ENCODE measurements at places on chromosomes 11 and 22.

- no peak for DNase-seq
Observed at GRCh38 chr22:44979154-44979553, 30.7 kb downstream of the PHF21B start.

DNA sequence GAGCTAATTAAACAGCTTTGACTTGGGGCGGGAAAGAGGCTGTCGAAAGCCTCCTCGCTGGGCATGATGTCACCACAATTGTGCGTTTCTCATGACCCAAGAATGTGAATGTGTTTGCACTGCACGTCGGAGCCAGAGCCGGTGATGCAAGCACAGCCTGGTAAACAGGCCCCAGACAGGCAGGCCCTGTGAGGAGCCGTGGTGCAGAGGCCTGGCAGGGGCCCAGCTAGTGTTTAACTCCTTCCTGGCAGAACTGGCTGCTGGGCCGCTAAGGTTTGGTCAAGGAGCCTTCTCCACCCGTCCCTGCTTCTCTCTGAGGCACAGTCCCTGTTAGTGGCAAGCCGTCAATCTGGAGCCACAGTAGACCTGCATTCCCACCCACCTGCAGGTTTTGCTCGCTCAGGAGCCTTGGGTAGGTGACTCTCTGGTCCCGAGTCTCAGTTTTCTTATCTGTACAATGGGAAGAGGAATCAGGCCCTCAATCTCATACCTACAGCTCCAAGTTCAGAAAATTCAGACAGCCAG lies 25.4 kb upstream of the SMTN start:
- no peak for DNase-seq

- no peak for DNase-seq
Observed at GRCh38 chr11:86040919-86041850, 27.7 kb downstream of the PICALM start.

DNA sequence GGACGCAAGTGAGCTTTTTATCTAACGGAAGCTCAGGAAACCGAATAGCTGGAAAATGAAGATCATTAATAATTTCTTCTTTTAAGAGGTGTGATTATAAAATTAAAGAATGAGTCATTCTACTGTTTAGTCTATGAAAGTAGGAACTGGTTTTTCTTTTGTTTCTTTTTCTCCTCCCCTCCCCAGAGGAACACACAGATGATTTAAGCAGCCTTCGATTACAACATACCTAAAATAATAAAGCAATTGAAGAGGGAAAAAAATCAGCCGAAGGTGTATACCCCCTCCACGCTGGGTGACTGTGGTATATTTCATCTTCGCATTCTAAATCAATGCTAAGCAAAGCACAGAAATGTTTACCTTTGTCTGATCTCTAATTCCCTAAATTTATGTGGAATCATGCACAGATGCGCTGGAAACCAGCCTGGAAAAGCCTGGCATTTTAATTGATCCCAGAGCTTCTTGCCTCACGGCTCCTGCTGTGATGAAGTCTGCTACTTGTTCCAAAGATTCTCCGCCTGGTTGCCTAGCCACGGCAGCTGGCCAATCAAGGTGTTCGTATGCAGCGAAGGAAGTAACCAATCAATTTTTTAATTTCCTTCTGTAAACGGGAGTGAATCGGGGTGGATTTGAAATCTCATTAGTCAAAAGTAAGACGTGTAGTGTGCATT lies 133.9 kb downstream of the FANCF start:
- DNase-seq = no peak

DNA sequence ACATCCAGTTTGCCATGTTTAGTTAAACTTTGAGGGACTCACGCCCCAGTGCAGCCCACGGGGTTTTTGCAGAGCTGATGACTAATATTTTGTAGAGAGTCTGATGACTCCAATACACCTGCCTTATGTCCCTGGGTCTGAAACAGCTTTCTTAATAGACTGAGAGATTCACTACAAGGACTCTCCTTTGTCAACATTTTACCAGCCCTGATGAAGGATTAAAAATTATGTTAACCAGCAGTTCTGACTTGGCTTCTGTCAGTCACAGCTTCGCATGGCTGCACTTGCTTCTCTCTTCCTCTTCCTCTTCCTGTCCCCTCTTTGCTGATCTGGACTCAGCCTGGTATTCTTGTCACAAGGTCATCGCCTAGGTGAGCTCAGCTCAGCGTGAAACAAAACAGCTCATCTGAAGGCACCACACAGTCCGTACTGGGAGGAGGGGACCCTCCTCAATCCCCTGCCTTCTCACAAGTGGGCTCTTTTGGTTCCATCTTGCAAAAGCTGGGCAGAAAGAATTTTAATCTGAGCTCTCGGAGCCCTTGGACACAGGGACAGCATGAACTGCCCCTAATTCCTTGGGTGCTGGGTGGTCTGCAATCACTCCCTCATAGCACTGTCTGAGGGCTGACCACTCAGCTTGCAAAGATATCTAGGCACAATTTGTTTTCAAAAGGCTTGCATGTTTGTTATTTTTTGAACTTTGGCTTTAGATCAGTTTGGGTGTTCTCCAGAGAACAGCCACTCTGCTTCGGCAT lies 38.1 kb upstream of the POU2AF1 start:
- no peak for DNase-seq

- DNase-seq = no peak
Observed at GRCh38 chr22:36215981-36216380, 14.4 kb upstream of the APOL4 start.

GRCh38 chr11:89667001-89667400 lies 43.1 kb upstream of the TRIM77 start:
- DNase-seq = no peak

DNA sequence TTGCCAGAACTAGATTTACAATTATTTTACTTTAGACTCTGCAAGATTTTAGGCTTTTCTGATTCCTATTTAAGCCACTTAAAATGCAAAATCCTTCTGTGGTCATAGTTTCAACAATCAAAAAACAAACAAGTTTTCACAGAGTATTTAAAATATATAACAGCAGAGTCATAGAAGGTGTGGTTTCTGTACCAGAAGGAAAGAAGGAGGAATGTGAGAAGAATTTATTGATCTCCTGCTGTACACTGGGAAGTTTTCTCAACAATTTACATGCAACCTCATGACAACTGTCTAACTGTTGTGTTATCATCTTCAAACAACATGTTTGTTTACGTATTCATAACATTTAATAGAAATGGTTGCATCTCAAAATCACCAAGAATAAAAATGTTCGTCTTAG lies 102.3 kb upstream of the CEP126 start:
- DNase-seq = no peak

DNA sequence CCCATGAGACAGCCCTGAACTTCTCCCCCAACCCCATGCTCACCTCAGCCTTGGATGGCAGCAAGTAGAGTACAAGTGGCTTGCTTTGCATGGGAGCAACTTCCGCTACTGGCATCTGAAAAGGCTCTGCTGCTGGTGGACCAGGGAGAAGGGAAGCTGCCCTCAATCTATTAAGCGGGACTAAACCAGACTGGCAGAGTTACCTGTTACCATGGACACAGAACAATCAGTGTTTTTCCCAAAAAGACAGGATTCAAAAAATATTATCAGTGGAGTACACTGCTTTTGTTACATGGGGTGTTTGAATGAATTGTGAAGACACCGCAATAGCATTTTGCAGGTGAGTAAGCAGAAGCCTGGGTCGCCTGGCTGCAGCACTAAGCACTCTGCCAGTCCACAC lies 631.4 kb upstream of the B3GAT1 start:
- no peak for DNase-seq

DNA sequence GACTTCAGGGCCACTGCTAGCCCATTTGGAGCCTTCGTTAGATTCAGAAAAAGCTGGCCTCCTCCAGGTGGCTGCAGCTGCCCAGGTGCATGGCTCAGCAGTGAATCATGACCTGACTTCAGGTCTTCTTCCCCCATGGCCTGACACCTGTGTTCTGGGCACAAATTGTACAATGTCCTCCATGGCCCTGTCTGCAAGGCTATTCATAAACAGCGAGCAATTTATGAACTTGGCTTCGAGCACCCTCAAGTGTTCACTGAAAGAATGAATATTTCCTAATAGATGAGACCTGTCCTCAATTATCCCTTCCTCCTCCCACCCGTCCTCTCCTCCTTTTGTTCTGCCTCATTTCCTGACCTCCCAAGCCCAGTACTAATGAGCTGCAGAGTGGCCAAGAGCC lies 12.2 kb upstream of the VPS37C start:
- DNase-seq = no peak

- no peak for DNase-seq
Observed at GRCh38 chr11:1230456-1231395, 7.9 kb downstream of the MUC5B start.

- no peak for DNase-seq
Observed at GRCh38 chr22:23841292-23841691, 2.5 kb upstream of the DERL3 start.

GRCh38 chr11:72525466-72525865 lies 91.1 kb upstream of the CLPB start:
- DNase-seq = no peak

GRCh38 chr11:134442246-134442645 lies 30.2 kb upstream of the B3GAT1 start:
- DNase-seq = no peak

DNA sequence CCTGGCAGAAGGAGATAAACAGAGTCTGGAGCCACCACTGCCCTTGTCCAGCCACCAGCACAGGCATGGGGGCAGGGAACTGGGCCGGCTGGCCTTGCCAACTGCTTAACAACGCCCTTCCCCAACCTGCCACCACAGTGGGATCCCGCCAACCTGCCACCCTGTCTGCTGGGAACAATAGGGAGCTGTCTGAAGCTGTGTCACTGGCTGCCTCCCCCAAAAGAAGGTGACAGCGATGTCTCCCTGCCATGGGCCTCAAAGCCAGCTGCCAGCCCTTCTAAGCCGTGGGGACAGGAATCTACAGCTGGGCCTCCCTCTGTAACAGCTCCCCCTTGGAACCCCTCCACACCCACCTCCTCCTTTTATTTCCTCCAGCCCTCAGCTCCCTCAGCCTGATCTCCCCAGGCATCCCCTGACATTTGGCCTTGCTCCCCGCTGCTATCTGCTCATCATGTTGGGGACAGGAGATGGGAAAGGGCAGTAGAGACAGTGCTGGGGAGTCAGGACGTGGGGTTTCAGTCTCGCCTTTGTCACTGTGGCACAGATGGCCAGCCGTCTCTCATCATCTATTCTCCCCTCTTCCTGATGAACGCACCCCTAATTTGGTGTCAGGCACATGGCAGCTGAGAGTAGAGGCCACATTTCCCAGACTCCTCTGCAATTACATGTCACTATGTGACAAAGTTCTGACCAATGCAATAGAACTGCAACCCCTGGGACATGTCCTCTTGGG lies 51.3 kb upstream of the PRDM11 start:
- DNase-seq = no peak

GRCh38 chr11:86737737-86738136 lies 62.6 kb upstream of the PRSS23 start:
- DNase-seq = no peak

- no peak for DNase-seq
Observed at GRCh38 chr11:34600339-34601084, 20.4 kb upstream of the EHF start.

DNA sequence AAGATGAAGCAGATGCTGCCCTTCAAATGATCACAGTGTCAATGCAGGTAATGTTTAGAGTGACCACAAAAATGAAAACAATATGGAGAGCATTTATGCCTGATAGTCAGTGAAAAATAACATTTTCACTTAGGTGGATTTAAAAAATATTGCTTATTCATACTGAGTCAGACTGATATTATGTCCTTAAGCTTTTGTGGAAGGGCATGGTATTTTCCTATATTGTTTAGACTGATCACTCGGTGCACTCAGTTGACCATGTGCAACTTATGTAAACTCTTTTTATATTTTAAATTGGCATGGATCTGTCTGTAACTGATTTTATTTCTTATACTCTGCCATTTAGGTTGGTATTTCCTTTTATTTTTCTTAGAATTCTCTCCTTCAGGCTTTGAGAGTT lies 106.6 kb downstream of the DYNC2H1 start:
- DNase-seq = no peak

DNA sequence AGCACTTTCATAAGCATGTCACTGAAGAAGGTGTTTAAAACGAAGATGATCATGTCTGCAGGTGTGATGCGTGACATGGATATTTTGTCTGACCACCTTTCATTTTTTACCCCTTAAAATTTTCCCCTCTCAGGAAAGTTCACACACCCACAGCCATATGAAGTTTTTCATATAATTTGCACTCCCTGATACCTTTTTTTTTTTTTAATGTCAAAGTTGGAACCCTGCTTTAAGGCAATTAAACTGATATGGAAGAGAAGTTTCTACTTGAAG lies 104.6 kb downstream of the ATXN10 start:
- no peak for DNase-seq

DNA sequence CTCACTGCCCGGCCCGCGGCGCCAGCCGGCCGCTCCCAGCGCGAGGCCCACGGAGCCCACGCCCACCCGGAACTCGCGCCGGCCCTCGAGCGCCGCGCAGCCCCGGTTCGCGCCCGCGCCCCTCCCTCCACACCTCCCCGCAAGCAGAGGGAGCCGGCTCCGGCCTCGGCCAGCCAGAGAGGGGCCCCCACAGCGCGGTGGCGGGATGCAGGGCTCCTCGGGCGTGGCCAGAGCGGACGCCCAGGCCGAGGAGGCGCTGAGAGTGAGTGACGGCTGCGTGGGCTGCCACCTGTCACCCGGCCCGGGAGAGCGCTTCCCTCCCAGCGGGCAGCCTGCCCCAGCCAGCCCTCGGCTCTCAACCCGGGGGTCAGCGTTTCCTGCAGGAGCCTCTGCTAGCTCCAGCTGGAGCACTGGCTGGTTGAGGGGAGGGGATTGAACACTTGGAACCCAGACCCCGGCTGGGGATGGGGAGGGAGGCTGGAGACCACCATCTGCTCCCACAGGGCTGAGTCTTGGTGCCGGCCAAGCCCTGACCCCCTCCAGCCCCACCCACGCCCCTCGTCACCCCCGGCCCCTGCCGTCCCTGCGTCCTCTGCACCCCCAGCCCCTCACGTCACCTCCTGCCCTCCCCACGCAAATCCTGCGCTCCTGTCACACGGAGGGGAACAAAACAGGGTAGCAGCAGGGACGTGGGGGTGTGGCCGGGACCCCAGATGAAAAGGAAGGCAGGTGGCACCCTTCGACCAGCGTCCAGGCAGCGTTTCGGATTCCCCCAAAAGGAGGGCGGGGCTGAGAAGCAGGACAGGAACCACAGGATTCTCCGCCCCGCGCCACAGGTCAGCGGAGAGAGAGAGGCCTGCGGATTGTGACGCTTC lies 157.0 kb downstream of the BRD1 start:
- no peak for DNase-seq

DNA sequence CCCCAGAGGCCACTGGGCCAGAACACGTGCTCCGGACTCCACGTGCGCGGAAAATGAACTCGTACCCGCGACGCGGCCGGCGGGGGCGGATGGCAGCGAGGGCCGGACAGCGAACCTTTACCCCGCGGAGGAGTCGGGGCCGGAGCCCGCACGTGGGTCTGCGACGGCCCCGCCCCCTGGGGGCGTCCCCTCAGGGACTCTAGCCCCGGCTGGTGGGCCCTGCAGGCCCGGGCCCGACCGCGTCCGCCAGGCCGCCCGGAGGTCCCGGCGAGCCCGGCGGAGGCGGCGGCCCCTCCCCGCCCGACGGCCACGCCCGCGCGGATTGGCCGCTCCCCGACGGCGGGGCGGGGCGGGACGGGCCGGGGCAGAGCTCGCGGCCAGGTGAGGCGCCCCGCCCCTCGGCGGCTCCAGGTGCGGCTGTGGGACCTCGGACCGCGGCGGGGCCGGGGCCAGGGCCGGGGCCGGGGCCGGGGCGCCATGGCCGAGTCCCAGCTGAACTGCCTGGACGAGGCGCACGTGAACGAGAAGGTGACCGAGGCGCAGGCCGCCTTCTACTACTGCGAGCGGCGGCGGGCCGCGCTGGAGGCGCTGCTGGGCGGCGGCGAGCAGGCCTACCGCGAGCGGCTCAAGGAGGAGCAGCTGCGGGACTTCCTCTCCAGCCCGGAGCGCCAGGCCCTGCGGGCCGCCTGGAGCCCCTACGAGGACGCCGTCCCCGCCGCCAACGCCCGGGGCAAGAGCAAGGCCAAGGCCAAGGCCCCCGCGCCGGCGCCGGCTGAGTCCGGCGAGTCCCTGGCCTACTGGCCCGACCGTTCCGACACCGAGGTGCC lies at the start of gene FAM83F:
FAM83F (plus strand) TSS at position 389 of the 827 bp plus-strand sequence; CDS start at position 478, 89 bp downstream.
- DNase-seq = no peak

Data from NCI-H1930 (cell line).